NCI-H1694 (cell line): ENCODE measurements at places on chromosomes 4 and X.
A peak's percentile ranks its signal among the peaks of the same experiment; 100 is the strongest.

GRCh38 chrX:115021121-115021520, 3.7 kb upstream of the IL13RA2 start:
- DNase-seq, result no peak

DNA sequence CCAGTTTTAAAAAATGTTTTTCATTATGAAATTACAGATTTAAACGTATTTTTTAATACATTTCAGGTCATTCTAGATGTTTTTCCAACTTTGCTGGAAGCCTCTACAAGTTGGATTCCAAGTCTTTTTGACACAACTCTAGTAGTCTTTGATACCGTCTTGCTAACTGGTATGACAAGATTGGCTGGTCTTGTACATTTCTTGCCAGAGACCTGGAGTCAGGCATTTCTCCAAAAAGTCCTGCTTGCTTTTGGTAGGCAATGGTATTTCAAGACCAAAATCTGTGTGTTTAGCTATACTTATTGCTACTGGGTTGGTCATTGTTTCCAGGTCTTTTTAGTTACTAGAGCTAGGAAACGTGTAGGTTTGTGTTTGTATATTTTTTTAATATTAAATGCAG, 64.6 kb downstream of the SLAIN2 start:
- DNase-seq, result no peak

DNA sequence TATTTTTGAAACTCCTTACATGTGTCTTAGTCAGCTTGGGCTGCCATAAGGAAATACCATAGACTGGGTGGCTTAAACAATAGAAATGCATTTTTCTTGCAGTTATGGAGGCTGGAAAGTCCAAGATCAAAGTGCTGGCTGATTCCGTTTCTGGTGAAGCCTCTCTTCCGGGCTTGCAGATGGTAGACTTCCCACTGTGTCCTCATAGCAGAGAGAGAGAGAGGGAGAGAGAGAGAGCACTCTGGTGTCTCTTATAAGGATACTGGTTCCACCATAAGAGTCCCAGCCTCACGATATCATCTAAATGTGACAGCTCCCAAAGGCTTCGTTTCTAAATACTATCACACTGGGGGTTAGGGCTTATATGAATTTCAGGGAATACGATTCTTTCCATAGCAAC, 39.7 kb downstream of the ENPEP start:
- no peak for DNase-seq

DNA sequence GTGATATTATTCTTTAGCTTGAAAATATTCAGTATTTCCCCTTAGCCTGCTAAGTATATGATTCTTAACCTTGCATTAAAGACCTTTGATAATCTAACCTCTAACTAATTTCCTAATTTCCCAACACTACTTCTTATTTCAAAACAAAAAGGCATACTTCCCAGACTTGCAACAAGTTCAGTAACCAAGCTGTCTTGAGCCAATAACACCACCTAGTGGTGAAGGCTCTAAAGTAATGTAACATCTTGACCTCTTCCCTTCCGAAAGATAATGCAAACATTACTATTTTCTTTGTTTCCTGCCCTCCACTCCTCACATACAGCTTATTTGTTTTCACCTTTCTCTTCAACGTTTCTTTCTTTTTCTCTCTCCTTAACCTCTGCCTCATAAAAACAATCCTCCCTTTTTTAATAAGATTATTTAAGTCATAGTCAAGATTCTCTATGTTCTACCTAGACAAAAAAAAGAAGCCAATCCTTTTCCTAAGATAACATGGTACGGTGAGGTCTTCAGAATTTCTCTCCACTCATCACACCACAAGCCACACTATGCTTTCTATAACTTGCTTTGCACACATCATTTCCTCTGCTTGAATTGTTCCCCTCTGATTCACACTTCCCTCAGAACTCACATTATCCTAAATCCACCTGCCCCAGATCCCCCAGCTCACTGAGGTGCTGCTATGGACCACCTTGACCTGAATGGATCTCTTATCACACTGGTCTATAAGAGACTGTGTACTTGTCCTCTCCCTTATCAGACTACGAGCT, 3.5 kb downstream of the FAT1 start:
- peak; percentile 11 for DNase-seq

- no peak for DNase-seq
Measured at GRCh38 chrX:41405551-41405950, 41.6 kb upstream of the NYX start.

DNA sequence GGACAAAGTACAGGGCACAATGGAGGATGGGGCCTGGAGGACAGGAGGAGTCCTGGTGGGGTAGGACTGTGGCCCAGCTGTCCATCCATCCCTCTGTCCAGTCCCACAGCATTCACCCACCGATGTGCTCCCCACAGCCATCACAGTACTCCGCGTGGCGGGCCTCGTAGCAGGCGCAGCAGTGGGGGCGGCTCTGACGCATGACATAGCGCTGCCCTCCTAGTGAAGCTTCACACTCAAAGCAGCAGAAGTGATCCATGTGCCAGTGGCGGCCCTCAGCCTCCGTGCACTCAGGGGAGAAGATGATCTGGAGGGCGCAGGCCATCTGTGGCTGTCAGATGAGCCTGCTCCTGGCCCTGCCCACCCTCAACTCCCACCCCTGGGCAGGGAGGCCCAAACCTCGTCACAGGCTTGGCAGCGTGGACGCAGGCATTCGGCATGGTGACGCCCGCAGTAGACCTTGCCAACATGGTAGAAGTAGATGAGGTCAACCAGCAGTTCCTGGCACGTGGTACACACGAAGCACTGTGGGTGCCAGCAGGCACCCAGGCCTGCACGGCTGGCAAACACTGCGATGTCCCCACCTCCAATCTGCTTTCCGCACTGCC, 6.3 kb downstream of the PLP2 start:
- no peak for DNase-seq
